ENCODE measurements at places on chromosomes 4 and X. TPM values are rescaled to one million over a fixed set of nuclear protein-coding genes. Genes with fewer than 3 reads are reported as not detected.
A peak's percentile ranks its signal among the peaks of the same experiment; 100 is the strongest.

The TMEM144 gene
- total RNA-seq: 4.0 TPM

GRCh38 chr4:16136827-16137226 lies 53.0 kb upstream of the PROM1 start:
- H3K27ac ChIP-seq: no peak overlapping the region
- no peaks in the 10 kb centered on the region for H3K27me3 ChIP-seq
- no peak for DNase-seq
- no peaks in the 10 kb centered on the region for H3K36me3 ChIP-seq
- no peak overlapping the region for H3K4me3 ChIP-seq
- H3K4me1 ChIP-seq: peaks cover 9% of the 10 kb centered on the region

DNA sequence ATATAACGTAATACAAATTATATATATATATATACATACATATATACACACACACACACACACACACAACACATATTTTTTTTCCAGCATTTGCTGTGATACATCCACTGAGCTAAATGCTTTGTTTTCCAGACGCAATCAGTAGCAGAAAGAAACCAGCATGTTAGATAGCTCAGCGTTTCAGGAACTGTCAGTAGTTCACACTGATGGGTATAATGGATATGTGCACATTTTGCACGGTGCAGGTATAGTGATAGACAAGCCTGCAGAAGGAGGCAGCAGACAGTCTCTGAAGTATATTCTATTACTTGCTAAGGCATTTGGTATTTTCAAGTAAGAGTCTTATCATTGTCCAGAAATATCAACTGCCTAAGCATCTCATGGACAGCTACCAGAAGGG lies 741.6 kb upstream of the HS3ST1 start:
- DNase-seq: no peak
- no peaks in the 10 kb centered on the region for H3K27me3 ChIP-seq
- no peak overlapping the region for H3K4me3 ChIP-seq
- no peaks in the 10 kb centered on the region for H3K4me1 ChIP-seq

DNA sequence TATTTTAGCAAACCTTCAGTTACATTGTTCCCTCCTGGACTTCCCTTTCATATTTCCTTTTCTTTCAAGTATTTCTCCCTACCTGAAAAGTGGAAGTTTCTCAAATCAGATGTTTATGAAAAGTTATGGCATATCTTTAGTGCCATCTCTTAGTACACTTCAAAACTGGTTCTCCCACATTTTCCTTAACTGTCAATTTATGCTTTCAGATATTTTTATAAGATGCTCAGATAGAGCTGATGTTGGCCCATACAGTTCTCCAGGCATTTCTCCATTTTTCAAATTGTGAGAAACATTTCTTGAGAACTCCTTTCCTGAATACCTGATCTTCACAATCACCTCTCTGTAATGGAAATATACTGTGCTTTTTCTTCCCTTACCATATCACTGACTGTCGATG lies 32.5 kb upstream of the AP1AR start:
- H3K27me3 ChIP-seq: no peaks in the 10 kb centered on the region
- H3K36me3 ChIP-seq: no peaks in the 10 kb centered on the region
- H3K27ac ChIP-seq: no peak overlapping the region
- no peak overlapping the region for H3K4me3 ChIP-seq
- DNase-seq: no peak
- no peaks in the 10 kb centered on the region for H3K4me1 ChIP-seq

GRCh38 chrX:6891404-6891803 lies 256.1 kb upstream of the STS start:
- H3K36me3 ChIP-seq: no peaks in the 10 kb centered on the region
- H3K27me3 ChIP-seq: no peaks in the 10 kb centered on the region
- H3K4me1 ChIP-seq: no peaks in the 10 kb centered on the region
- no peak overlapping the region for H3K4me3 ChIP-seq
- H3K27ac ChIP-seq: no peak overlapping the region

DNA sequence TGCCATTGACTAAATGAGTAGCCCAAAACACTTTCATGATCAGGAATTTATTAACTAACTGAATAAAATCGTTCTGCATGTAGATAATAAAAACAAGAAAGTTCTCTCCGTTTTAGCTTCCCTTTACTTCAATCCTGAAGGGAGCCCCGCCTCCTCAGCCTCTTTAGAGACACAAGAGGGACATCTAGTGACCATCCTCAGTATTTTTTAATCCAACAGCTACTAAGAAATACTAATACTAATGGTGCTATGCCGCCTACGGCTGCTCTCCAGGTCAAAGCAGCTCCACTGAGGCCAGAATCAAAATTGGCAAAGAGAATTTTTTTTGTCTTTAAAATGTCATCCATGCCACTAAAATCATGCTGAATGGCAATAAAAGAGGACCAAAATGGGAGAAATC lies 3.2 kb upstream of the PCDH19 start:
- no peaks in the 10 kb centered on the region for H3K36me3 ChIP-seq
- H3K27ac ChIP-seq: no peak overlapping the region
- peaks cover 3% of the 10 kb centered on the region for H3K4me1 ChIP-seq
- DNase-seq: no peak

DNA sequence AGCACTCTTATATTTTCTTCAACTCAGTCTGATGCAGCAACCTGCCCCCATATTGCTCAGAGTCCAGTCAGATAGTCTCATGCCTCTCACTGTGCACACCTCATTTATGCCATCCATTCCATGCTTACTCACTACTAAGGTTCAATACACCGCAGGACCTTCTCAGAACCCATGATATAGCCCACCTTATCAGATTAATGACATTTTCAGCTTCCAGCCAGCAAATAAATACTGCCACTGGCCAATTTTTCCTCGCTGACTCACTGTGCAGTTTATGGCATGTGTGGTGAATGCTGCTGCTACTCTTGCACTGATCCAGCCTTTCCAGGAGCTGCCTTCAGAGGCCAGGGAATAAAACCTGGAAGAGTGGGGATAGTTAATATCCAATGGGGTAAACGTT lies 380.6 kb upstream of the SPOCK3 start:
- no peak overlapping the region for H3K4me3 ChIP-seq
- DNase-seq: no peak
- no peaks in the 10 kb centered on the region for H3K36me3 ChIP-seq
- no peaks in the 10 kb centered on the region for H3K4me1 ChIP-seq
- H3K27me3 ChIP-seq: no peaks in the 10 kb centered on the region
- H3K27ac ChIP-seq: no peak overlapping the region

DNA sequence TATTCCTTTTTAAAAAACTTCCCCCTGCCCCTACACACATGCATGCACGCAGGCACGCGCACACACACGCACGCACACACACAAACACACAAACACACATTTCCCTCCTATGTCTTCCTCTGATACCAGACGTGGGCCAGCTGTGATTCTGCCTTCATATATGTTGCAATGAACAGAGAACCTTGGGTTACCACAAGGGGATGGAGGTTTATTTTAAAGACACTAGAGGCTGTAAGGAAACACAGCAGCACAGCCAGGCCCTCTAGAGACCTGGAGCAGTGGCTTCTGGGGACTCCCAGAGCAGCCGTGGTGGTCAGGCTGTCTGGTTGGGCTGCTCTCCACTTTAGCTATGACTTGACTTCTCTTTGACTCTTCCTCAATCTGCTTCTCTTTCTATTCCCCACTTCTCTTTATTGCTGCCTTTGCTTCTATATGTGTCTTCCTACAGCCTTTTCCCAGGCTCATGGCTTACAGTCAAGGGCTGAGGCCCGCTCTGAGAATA lies 3.2 kb upstream of the TLR10 start:
- DNase-seq: no peak
- no peaks in the 10 kb centered on the region for H3K27me3 ChIP-seq
- no peak overlapping the region for H3K4me3 ChIP-seq
- H3K27ac ChIP-seq: no peak overlapping the region

GRCh38 chr4:83267121-83267829 lies 17.3 kb downstream of the COQ2 start:
- no peaks in the 10 kb centered on the region for H3K27me3 ChIP-seq
- peak; percentile 82 for DNase-seq
- peaks cover 4% of the 10 kb centered on the region for H3K4me1 ChIP-seq
- no peak overlapping the region for H3K27ac ChIP-seq

DNA sequence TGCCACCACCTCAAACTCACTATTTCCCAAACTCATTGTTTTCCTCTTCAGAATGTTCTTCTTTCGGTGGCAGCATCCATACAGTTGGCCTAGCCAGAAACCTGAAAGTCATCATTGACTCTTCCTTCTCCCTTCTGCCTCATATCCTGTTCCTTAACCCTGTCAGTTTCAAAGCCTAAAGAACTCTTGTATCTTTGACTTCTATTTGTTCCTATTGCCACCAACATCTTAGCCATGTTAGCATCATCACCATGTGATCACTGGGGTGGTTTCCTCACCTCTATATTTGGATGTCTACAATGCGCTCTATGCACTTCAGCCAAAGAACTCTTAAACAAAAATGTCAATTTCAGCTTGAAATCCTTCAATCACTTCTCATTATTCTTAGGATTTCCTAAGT lies 29.0 kb downstream of the DDX60L start:
- H3K27ac ChIP-seq: no peak overlapping the region
- no peaks in the 10 kb centered on the region for H3K36me3 ChIP-seq
- no peak for DNase-seq
- no peaks in the 10 kb centered on the region for H3K27me3 ChIP-seq
- no peaks in the 10 kb centered on the region for H3K4me1 ChIP-seq

DNA sequence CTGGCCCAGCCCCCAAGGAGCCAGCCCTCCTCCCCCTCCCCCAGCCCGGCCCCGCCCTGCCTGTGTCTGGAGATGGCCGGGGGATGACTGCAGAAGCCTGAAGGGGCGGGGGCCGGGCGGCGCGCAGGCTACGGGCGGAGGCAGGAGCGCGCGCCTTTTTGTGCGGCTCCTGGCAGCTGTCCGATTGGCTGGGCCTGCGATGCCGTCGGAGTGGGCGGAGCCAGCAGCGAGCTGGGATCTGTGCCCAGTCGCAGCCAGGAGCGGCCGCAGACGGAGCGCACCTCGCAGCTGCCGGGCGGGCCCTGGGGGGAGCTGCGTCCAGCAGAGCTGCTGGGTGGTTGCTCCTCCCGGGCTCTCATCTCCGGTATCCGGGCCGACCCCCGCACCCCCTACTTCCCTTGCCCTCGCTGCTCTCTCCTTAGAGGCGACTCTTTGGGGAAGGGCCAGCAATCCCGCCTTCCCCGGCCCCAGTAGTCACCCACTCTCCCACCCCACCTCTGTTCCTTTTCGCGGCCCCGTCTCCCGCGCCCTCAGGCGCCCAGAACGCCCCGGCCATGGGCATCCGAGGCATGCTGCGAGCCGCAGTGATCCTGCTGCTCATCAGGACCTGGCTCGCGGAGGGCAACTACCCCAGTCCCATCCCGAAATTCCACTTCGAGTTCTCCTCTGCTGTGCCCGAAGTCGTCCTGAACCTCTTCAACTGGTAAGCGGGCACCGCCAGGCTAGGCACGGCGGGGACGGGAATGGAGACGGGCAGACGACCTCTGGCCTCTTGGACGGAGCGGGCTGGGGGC lies at the start of gene GABRQ:
Gene GABRQ (plus strand): TSS at position 247 of the 794 bp plus-strand sequence. CDS start 308 bp downstream, at position 555.
- no peak for DNase-seq
- H3K4me1 ChIP-seq: no peaks in the 10 kb centered on the region
- H3K4me3 ChIP-seq: no peak within 1 kb of the TSS
- H3K27me3 ChIP-seq: no peaks in the 10 kb centered on the region

- H3K4me3 ChIP-seq: no peak overlapping the region
- no peak overlapping the region for H3K27ac ChIP-seq
- no peaks in the 10 kb centered on the region for H3K27me3 ChIP-seq
- H3K4me1 ChIP-seq: no peaks in the 10 kb centered on the region
- no peak for DNase-seq
- no peaks in the 10 kb centered on the region for H3K36me3 ChIP-seq
Measured at GRCh38 chr4:84145176-84145575, 353.9 kb downstream of the NKX6-1 start.

DNA sequence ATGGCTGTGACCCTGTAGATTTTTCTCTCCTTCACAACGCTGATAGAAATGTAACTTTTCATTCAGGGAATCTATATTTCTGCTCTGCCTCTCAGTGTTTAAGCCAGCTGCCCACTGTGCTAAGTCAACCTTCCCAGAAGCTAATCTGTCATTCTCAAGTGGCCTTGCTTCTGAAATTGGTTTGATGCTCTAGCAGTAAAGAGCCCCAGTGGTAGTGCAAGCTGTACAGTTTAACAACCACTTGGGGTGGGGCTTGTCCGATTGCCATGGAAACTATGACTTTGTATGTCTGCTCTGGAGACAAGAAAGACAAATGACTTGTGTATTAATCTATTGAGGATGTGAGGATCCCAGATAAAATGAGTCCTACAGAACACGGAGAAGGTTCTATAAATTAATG lies 620.9 kb upstream of the GALNT7 start:
- H3K4me1 ChIP-seq: no peaks in the 10 kb centered on the region
- H3K27me3 ChIP-seq: no peaks in the 10 kb centered on the region
- no peak overlapping the region for H3K27ac ChIP-seq
- no peaks in the 10 kb centered on the region for H3K36me3 ChIP-seq

DNA sequence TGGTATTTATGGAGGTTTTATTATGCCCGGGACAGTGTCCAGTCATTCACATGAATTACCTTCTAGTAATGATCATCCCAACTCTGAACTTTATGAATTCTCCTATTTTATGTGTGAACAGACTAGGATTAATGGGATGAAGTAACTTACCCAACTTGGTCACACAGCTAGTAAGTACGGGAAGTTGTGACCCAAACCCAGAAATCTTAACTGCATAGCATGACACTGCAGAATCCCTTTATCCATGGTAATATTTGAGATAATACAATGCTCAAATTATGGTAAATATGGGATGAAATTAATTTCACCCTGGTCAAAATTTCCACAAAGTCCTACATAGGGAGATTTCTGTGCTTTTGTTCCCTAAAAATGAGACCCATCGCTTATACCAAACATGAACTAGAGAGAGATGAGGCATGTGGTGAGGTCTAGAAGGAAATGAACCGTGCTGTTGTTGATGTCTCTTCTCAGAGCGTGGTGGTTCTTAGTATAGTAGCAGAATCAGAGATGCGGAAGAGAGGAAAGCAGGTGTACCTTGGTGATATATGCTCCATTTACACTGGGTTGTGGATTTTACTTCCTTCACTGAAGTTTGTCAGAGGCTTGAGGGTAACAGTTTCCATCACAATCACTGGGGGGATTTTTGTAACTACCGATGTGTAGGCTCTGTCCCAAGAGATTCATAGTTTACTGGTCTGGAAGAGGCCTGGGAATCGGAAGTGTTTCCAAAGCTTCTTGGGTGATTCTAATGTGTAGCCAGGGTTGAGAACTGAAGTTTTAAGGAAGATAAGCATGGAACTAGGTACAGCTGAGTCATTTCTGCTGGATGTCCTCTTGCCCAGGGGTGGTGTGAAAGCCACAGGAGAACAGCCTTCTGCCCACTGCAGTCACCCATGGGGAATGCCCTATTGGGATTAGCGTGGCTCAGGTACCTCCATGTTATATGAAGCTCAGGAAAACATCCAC lies 30.2 kb upstream of the FAM9C start:
- no peak for DNase-seq
- H3K4me3 ChIP-seq: no peak overlapping the region
- no peaks in the 10 kb centered on the region for H3K36me3 ChIP-seq
- no peak overlapping the region for H3K27ac ChIP-seq
- no peaks in the 10 kb centered on the region for H3K4me1 ChIP-seq

GRCh38 chr4:108852691-108853090 lies 89.8 kb upstream of the ETNPPL start:
- no peak for DNase-seq
- H3K4me3 ChIP-seq: no peak overlapping the region
- H3K27me3 ChIP-seq: no peaks in the 10 kb centered on the region
- no peak overlapping the region for H3K27ac ChIP-seq
- H3K4me1 ChIP-seq: no peaks in the 10 kb centered on the region
- no peaks in the 10 kb centered on the region for H3K36me3 ChIP-seq

GRCh38 chr4:35105486-35105885 lies 1138.8 kb downstream of the ARAP2 start:
- H3K27ac ChIP-seq: no peak overlapping the region
- H3K27me3 ChIP-seq: no peaks in the 10 kb centered on the region
- no peak for DNase-seq
- H3K36me3 ChIP-seq: no peaks in the 10 kb centered on the region
